ENCODE measurements at places on chromosomes 2 and 18.

- no peak for DNase-seq
Measured at GRCh38 chr2:68423966-68424650, 43.0 kb downstream of the FBXO48 start.

DNA sequence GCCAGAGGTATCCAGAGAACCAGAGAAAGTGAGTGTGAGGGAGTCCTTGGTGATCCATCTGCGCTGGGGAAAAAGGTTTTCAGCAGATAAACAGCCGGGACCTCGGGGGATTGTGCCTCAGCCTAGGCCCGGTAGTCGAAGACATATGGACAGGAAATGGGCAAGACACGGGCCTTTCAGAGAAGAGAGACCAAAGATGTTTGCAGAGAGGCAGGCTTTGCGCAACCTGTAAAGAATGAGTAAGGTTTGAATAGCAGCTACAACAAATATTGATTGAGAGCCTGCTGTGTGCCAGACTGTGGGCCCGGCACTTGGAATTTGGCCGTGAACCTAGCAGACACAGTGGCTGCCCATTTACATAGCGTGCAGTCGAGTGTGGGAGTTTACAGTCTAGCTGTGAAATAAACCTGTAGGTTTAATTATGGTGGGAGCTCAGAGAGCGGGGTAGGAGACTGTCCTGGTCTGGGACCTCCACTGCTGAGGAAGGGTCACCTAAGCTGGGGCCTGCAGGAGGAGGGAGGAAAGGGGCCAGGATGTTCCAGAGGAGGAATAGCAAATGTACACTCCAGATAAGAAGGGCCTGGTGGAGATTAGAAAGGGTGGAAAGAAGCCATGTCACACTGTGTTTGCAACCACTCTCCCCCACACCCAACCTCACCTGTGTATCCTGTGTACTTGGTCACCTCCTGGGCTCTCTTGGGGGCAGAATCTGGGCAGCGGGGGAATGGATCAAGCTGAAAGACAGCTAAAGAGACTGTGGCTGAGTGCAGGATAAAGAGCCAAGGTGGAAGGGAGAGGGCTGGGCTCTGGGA, 3.0 kb downstream of the SH2D6 start:
- no peak for DNase-seq

DNA sequence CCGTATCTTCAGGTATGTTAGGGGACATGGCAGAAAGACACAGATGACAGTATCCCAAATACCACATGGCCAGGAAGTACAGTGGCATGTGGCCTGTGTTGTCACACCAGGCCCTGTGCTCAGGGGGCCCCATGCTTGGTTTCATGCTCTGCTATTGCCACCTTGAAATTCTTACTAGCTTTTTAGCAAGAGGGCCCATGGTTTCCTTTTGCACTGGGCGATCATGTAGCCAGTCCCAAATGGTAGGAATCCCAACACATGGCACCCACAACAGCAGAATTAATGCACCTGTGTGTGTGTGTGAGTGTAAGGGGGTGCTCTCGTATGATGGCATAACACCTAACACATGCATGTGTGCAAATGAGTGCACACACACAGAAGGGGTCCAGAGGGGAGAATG, 39.2 kb downstream of the MYO7B start:
- DNase-seq, result no peak

DNA sequence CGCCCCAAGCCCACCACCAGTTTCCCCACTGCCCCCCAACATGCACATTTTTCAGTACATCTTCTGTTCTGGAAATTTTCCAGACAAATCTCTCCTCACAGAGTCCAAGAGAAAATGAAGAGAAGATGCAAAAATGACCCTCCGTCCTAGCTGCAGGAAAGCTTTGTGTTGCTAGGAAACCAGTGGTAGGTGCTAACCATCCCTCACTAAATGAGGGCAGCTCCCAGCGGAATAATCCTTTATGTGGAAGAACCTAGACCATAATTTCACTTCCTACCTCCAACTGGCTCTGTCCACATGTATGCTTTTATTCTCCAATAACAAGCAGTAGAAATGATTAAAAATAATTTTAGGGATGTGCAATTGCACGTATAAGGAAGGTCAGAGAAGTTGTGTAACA, 311.9 kb upstream of the EPHA4 start:
- no peak for DNase-seq

GRCh38 chr2:121567957-121568409, 37.3 kb downstream of the RNU4ATAC start:
- DNase-seq, result no peak

GRCh38 chr18:59517446-59518165, 158.5 kb upstream of the LMAN1 start:
- DNase-seq, result no peak

- no peak for DNase-seq
Measured at GRCh38 chr2:1606421-1607235, 137.7 kb downstream of the PXDN start.

DNA sequence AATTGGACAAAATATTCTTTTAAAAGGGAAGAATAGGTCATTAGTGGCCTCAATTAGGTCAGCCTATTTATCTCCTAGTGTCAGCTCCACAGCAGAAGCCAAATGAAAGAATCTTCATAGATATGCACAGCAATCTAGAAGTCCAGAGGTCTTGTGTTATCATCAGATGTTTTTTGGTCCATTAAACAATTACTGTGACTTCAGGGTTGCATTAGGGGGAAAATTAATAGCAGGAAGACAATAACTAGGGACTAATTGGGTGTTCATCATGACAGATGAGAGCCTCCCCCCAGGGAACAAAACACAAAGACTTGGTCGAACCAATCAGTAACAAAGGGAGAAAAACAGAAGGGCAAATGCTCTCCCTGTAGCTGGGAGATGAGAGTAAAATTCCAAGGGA, 264.7 kb downstream of the PTH2R start:
- no peak for DNase-seq

DNA sequence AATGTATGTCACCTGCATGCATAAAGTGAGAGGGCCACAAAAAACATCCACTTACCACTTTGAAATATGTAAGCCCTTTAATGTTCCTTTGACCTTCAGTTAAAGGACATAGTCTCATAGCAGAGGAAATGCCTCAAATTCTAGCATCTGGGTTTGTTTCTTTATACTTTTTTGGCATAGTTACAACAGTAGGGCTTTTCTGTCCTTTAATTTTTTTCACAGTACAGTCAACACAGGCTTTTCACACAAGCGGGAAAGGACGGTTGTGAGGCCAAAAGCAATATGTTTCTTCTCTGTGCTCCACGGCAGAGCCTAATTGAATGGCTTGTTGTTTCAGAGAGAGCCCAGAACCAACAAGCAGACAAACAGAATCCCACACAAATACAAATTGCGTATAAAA, 57.6 kb downstream of the CRIM1 start:
- DNase-seq, result no peak

- no peak for DNase-seq
Measured at GRCh38 chr18:5600378-5601071, 56.7 kb upstream of the EPB41L3 start.

- no peak for DNase-seq
Measured at GRCh38 chr2:108412995-108413710, 35.4 kb downstream of the SULT1C4 start.

GRCh38 chr2:149857344-149857743, 269.8 kb upstream of the MMADHC start:
- DNase-seq, result no peak
